Activated CD8-positive, alpha-beta T cell treated with anti-CD3 and anti-CD28 coated beads for 36 hours (primary cell): ENCODE measurements at places on chromosomes 7 and 10. TPM values are rescaled to one million over a fixed set of nuclear protein-coding genes. Genes with fewer than 3 reads are reported as not detected.

GRCh38 chr7:24899905-24900304, 80.1 kb downstream of the OSBPL3 start:
- no peak for DNase-seq

- DNase-seq = no peak
These were observed 66.2 kb downstream of the RHOBTB1 start for GRCh38 chr10:60877777-60878120.

- no peak for DNase-seq
These were observed 61.1 kb downstream of the SLC29A4 start for GRCh38 chr7:5343884-5344283.

DNA sequence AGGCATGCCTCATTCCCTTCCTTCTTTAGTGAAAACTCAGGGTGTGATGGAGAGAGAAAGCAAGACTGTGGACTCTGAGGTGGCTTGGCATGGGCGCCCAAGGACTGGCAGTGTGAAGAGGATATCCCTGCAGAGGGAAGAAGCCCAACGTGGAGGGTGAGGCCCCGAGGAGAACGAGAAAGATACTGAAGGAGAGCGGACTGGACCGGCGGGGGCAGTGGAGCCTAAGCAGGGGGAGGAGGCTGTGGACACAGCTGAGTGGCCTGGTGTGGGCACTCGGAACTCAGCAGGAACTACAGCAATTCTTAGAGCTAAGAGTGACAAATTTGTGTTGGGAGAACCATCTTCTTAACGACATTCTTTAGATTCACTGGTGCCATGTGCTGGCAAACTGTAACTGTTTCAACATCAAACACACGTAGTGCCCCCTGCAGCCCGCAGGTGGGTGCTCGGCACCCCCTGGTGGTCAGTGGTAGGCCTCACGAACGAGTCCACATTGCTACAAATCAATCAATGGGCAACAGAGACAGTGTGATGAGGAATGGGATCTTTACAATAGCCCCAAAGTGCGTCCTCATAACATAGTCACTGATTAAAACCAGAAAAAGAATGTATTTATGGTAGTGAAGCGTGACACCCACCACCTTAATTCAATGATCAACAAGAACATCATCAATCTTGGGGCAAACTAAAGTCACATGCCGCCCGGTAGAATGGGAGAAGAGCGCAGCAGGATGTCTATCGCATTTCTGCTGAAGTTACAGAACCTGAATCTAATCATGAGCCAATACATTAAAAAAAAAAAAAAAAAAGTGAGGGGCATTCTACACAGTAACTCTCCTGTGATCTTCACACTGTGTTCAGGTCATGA, 2.0 kb upstream of the SFTPA1 start:
- DNase-seq = peak; percentile 68

GRCh38 chr10:5691786-5692185, 7.1 kb downstream of the TASOR2 start:
- no peak for DNase-seq

ZPBP gene
- not detected for total RNA-seq

GRCh38 chr7:1058311-1058710, 14.0 kb downstream of the GPR146 start:
- DNase-seq = no peak

ETV1 gene
- total RNA-seq = 0.56 TPM
